Thoracic aorta (tissue), 2 donors: ENCODE measurements at places on chromosomes 11 and 22. TPM values are rescaled to one million over a fixed set of nuclear protein-coding genes. Genes with fewer than 3 reads are reported as not detected.

TNNI2 gene
- total RNA-seq, result not detected

DNA sequence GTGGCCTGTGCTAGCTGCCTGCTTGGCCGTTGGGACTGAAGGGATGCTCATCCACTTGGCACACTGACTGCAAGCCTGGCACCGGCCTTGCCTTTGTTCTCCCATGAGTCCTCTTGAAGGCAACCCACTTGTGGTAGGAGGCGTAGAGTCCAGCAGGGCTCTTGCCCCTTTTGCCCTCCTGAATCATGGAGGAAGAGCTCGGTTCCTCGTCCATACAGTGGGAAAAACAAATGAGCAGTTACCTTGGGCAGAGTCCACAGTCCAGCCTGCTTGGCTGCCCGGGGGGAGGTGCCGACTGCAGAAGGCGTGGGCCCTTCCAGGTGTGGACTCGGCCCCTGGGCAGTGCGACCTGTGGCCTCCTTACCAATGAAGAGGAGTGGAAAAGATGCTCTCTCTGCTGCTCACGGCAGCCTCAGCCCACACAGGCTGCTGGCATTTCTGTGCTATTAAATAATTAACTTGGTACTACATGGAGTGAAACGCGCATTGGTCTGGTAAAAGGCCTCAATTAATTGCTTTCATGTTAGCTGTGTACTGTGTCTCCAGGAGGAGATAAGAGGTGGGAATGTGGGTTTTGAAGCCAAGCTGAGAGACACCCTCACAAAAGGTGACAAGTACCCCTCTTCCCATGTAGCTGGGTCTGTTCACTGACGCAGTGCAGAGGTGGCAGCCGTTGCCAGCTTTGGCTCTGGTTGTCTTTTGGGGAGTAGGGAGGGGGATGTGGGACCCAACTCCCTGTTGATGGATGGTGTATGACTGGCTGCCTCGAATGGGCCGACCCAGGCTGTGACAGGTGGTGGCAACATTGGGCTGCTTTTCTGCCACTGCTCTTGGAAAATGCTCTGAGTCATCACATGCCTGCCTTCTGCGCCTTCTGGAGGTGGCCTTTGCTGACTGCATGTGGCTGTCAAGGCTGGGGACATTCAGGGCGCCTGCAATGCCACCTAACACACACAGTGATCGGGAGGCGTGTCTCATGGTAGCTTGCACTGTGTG is 26.8 kb upstream of the B3GAT1 start:
- H3K36me3 ChIP-seq, result no peaks in the 10 kb centered on the region
- no peak for DNase-seq
- H3K27ac ChIP-seq, result no peak overlapping the region
- H3K27me3 ChIP-seq, result no peaks in the 10 kb centered on the region
- H3K4me3 ChIP-seq, result no peak overlapping the region
- no peaks in the 10 kb centered on the region for H3K4me1 ChIP-seq

DNA sequence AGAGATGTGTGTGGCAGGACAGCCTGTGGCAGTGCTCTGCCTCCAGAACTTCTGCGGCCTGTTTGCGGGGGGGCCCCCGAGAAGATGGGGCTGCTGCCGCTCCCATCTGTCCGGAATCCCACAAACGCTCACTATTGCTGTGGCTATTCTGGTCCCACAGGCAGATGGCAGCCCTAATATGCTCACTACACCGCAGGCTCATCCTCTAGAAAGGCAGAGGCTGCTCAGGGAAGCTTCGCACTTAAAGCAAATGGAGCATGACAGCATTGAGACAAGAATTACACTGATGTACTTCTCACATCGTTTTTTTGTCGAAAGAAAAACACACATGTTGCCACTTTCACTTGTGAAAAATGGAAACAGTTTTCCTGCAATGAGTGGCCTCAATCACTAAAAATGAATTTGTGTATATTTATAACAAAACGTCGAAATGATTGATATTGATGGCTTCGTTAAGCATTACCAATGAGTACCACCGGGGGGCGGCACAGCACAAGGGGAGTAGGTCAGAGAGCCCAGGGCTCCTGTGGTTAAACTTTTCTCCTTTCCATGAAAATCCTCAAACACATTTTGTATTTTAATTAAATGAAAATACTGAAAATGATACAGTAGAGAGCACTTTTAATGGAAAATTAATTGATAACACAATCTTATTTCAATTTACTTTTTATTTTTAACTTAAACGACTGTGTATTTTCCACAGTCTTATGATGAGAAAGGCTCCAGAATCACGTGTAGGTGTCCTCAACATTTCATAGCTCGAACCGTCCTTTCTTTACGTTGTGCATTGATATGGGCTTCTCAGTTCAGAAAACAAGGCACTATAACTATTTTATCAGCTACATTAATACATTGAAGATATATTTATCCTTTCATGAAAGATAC is 69.1 kb downstream of the CTTN start:
- H3K4me1 ChIP-seq, result no peaks in the 10 kb centered on the region
- no peaks in the 10 kb centered on the region for H3K27me3 ChIP-seq
- H3K4me3 ChIP-seq, result no peak overlapping the region
- DNase-seq, result peak; percentile 17
- H3K27ac ChIP-seq, result no peak overlapping the region
- H3K36me3 ChIP-seq, result no peaks in the 10 kb centered on the region

GRCh38 chr11:79438631-79439409 is 2.0 kb downstream of the TENM4 start:
- H3K36me3 ChIP-seq, result no peaks in the 10 kb centered on the region
- no peak for DNase-seq
- peak overlapping the region; percentile 89 for H3K4me3 ChIP-seq
- H3K4me1 ChIP-seq, result peaks cover 35% of the 10 kb centered on the region

GRCh38 chr11:3207526-3208189 is 11.0 kb downstream of the MRGPRG start:
- H3K4me3 ChIP-seq, result no peak overlapping the region
- peaks cover 5% of the 10 kb centered on the region for H3K4me1 ChIP-seq
- H3K27me3 ChIP-seq, result no peaks in the 10 kb centered on the region

- H3K4me1 ChIP-seq, result peaks cover 47% of the 10 kb centered on the region
- DNase-seq, result no peak
- H3K4me3 ChIP-seq, result no peak overlapping the region
- no peaks in the 10 kb centered on the region for H3K27me3 ChIP-seq
Measured at GRCh38 chr22:46050916-46051614, 74.1 kb upstream of the WNT7B start.

DNA sequence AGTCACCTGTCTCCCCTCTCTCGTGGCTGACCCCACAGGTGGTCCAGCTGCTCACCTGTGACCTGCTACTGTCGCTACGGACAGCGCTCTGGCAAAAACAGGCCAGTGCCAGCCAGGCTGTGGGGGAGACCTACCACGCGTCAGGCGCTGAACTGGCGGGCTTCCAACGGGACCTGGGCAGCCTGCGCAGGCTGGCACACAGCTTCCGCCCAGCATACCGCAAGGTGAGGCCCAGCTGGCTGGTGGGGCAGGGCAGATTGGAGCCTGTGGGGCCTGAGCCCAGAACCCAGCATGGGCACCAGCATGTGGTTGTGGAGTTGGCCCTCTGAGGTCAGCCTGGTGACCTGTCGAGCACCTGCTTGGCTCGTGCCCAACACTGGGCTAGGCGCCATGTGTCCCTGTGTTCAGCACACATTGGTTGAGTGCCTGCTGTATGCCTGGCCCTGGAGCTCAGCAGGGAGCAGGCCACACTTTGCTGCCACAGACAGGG is 11.9 kb downstream of the SHISA8 start:
- peaks cover 68% of the 10 kb centered on the region for H3K36me3 ChIP-seq
- H3K27ac ChIP-seq, result no peak overlapping the region
- DNase-seq, result no peak

- no peak for DNase-seq
- peaks cover 4% of the 10 kb centered on the region for H3K4me1 ChIP-seq
- peak overlapping the region; percentile 43 for H3K27ac ChIP-seq
- H3K36me3 ChIP-seq, result no peaks in the 10 kb centered on the region
Measured at GRCh38 chr11:124174001-124174583, 9.1 kb upstream of the OR10D3 start.

KDM4E gene
- total RNA-seq, result not detected
